Activated CD8-positive, alpha-beta memory T cell treated with anti-CD3 and anti-CD28 coated beads, Interleukin-2, amount 50 U/mL, for 4 hours (primary cell): ENCODE measurements at places on chromosomes 2 and 18.

DNA sequence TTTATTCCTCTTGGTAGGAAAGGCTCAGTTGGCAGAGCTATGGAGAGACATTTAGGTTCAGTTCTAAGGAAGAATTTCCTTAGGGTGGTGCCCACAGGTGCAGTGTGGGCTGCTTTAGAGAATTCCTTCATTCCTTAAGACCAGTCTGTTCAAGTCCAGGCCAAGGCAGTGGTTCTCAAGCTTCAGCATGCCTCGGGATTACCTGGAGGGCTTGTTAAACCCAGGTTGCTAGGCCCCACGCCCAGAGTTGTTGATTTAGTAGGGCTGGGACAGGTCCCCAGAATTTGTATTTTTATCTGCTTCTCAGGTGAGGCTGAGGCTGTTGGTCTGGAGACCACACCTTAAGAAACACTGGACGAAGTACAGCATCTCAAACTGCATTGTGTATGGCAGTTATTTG, 68.9 kb downstream of the CERS6 start:
- no peak for DNase-seq

GRCh38 chr2:163345795-163346573, 389.8 kb downstream of the FIGN start:
- DNase-seq = no peak

DNA sequence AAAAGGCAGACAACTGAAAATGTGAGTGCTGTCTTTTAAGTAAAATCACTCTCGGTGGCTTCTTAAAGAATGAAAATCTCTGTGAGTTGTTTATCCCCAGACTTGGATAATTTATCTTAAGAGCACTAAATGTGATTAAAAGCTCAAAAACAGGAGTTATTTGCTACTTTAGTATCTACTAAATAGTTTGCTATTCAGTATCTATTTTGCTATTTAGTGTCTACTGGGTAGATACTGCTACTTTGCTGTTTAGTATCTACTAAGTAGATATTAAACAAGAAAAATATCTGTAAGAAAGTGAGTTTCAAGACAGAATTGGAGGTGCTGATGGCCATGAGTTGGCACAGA, 1.4 kb upstream of the KCNG3 start:
- DNase-seq = no peak

- DNase-seq = no peak
Observed at GRCh38 chr2:88838165-88838635, 146.7 kb downstream of the RPIA start.
